ENCODE measurements at places on chromosomes 1 and 21.
A peak's percentile ranks its signal among the peaks of the same experiment; 100 is the strongest.

- DNase-seq, result no peak
These were observed 973.7 kb downstream of the LTN1 start for GRCh38 chr21:28018741-28019669.

GRCh38 chr1:62530516-62531154 is 66.7 kb upstream of the ANGPTL3 start:
- peak; percentile 17 for DNase-seq

GRCh38 chr1:53686965-53687267 is 52.0 kb downstream of the GLIS1 start:
- DNase-seq, result no peak

DNA sequence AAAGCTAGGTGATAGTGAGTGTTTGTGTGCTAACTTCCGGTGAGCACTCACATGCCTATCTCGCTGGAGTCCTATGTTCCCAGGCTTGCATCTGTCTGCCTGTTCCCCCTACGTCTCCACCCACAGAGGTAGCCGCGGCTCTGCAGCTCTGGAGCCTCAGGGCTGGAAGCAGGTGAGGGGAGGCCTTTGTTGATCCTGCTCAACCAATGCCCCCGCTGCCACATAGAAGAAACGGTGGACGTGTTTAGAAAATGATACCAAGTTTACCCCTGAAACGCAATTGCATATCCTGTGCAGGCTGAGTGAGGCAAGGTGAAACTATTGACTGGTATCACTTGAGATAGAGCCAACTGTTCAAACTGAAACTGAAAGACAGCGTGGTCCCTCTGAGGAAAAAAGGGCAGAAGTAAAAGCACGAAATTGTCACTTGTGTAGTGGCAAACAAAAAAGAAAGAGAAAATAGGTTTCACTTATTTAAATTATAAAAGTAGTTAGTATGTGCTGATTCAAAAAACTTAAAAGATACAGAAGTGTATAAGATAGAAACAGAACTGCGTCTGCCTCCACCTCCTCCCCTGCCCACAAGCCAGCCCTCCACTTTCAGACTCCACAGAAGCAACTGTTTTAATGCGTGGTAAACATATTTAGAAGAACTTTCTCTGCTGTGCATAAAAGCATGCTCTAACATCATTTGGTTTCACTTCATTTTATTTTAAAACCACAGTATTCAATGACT is 38.6 kb upstream of the ETS2 start:
- DNase-seq, result no peak

DNA sequence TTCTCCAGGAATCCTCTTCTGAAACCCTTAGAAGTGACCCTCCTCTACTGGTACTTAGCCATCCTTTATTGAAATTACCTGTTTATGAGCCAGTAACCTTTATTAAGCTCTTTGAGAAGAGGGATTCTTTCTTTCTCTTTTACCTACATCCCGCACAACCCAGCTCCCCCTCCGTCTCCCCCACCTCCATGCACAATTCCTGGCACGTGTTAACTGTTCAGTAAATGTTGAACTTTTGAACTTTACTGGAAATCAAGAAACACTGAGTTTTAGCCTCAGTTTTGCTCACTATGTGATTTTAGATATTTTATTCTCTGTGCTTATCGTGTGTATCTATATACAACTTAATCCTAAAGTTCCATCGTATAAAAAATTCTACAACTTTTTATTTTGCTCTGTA is 1.8 kb downstream of the TMED5 start:
- peak; percentile 7 for DNase-seq

DNA sequence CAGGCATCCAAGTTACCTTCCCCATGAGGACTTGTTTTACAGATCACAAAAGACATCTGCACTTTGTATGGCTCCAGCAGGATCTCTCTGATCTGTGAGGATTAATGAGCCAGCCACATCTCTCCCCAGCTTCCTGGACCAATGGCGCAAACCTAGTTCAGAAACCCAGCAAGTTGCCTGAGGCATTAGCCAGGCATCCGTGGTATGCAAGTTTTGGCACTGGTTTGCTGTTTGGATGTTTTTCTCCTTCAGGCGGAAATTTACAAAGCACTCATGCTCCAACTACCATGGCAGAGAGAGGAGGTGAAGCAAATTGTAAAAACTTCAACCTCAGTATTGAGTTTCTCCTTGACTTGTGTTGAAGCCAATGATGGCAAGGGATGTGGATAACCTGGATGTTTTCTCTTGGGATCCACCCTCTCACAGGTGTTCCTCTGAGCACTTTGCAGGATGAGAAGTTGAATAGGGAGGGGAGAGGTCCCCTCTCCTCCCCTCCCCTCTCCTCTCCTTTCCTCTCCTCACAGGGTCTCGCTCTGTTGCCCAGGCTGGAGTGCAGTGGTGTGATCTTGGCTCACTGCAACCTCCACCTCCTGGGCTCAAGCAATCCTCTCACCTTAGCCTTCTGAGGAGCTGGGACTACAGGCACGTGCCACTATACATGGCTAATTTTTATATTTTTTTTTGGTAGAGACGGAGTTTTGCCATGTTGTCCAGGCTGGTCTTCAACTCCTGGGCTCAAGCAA is 25.6 kb upstream of the ENO1 start:
- DNase-seq, result peak; percentile 97

DNA sequence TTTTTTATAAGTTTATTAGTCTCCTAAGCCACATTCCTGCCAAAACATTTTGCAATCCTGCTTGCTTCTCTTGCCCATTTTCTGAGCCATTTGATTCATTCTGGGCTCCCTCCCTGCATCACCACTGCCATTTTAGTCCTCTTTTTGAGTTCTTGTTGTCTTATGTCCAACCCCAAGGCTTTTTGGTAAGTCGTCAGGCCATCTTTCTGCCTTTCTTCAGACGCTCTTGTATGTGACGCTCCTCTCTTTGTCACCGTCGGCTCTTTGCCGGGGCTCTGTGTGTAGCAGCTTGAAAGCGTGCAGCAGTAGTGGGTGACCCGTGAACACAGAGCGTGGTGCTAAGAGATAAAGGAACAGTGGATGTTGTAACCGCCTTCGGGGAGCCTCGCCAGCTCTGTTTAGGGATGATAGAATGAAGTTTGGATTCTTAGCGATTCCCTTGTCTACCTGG is 14.6 kb downstream of the HUNK start:
- DNase-seq, result no peak

DNA sequence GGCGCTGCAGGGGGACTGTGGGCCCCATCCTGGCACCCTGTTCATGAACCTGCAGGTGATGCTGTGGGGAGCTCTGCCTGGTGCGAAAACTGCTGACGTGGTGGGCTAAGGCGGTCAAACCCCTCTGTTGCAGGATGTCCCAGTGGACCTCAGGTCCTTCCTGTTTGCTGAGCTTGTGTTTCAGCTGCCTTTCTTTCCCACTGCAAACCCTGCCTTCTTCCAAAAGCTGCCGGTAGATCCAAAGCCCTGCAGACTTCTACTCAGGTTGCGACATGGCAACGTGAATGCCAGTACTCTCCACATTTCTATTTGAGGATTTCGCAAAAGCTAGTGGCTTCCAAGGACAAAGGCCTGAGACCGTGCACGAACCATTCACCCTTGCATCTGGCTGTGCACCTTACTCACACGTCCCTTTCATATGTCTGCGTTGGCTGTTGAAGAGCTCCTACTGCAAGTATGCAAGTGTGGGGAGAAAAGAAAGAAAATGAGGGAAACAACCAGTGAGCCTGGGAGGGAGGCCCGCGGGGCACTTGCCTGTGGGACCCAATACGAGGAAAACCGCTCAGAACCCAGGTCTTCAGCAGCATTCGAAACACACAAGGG is 6.2 kb upstream of the RRP1 start:
- DNase-seq, result no peak

- no peak for DNase-seq
These were observed 182.8 kb downstream of the PSMG1 start for GRCh38 chr21:39000496-39000895.

- peak; percentile 24 for DNase-seq
These were observed 107.3 kb upstream of the RUNX3 start for GRCh38 chr1:25037174-25038074.

DNA sequence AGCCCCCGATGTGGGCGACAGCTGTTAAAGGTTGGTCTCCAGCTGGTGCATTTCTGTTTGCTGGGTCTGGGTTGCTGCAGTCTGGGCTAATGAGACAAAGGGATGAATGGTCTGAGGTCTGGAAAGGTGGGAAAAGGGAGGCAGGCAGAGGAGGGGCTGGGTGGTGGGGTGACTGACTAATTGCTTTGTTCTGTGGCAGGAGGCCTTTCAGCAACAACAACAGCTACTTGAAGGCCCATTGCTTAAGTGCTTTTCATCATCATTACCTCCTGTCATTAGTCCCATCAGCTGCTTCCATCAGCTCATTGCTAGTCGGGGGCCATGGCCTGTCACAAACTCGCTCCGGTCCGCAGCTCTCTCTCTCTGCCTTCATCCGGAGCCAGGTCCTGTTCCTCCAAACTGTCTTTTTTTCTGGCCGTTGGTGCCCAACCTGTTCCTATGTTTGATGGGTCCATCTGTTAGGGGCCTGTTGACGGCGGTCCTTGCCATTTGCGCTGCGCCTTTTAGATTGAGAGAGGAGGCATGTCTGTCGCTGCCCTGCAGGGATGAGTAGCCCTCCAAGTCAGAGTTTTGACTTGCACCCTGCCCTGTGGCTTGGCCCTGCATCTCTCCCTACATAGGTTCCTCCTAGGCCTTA is 105.6 kb upstream of the PLXNA2 start:
- no peak for DNase-seq

- no peak for DNase-seq
These were observed 125.5 kb downstream of the PTPN14 start for GRCh38 chr1:214425716-214426425.

DNA sequence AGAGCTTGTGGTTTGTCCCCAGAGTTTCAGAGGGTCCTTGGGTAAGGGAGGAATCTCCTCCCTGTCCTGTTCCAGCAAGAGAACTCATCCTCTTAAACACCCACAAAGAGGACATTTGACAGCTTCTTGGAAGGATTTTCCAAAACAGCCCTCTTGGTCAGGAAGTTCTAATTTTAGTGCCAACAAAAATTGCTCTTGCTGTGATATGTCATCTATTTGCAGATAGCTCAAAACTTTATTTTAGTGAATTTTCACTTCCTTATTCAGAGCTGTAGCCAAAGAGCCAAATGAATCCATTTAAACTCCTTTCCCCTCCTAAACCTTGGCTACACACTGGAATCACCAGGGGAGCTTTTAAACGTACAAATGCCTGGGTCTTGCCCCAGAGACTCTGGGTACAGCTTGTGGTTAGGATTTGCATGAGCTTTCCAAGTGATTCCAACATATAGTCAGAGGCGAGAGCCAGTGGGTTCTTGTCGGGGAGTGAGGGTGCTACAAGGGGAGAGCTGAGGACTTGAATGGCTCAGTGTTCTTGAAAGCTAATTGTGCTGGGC is 11.8 kb upstream of the RASSF5 start:
- DNase-seq, result no peak

GRCh38 chr1:244234009-244234643 is 183.0 kb downstream of the ZBTB18 start:
- no peak for DNase-seq

DNA sequence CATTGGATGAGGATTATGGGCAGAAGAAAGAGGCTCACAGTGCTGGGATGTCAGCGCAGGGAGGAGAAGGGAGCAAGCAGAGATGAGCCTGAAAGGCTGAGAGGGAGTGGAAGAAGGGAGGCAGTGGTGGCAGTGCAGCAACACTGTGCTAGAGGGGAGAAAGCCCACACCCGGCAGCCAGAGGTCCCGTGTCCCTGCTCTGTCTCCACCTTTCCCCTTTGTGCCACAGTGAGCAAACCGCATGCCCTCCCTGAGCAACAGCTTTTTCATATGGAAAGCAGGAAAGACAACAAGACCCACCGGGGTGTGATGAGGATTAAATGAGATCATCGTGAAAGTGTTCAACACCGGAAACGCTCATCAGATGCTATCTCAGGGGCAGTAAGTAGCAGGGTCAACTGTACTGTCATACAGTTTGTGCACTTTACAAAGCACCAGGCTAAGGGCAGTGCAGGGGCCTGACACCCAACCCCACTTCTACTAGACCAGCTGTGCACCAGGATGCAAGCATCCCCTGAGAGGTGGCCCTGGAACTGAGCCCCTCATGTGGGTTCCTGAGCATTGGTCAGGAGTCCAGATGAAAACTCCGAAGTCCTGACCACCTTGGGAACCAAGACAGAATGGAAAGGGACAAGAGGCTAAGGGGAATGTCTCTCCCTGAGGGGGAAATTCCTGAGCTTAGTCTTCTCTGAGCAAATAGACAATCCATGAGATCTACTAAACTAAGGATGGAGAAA is 9.1 kb downstream of the NHLH1 start:
- DNase-seq, result peak; percentile 51

DNA sequence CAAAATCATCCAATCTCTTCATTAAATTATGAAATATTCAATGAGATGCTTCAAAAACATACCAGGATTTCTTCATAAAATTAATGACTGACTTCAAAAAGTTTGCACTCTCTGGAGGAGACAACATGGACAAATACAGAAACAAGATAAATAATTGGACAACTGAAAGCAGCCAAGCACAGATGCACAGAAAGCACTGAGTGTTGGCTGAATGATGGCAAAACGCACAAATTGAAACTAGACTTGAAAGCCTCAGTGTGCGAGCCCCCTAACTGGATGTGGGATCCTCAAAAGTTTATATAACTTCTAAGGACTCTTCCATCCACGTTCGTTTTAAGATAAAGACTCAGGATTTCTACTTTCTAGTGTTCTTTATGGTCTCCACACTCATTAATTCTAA is 27.9 kb downstream of the RGS18 start:
- DNase-seq, result no peak

GRCh38 chr1:66276218-66276617 is 257.7 kb upstream of the SGIP1 start:
- DNase-seq, result no peak

DNA sequence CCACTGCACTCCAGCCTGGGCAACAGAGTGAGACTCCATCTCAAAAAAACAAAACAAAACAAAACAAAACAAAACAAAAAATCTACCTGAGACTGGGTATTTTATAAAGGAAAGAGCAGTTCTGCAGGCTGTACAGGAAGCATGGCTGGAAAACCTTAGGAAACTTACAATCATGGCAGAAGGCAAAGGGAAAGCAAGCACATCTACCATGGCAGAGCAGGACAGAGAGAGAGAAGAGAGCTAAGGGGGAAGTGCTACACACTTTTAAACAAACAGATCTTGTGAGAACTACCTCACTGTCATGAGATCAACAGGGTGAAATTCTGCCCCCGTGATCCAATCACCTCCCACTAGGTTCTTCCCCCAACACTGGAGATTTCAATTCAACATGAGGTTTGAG is 198.3 kb upstream of the SAMSN1 start:
- no peak for DNase-seq

- no peak for DNase-seq
These were observed 20.4 kb upstream of the SLC2A1 start for GRCh38 chr1:42979036-42979430.

Measured in fibroblast of skin of right quadriceps (primary cell).